ENCODE measurements at places on chromosomes 2 and 18.

DNA sequence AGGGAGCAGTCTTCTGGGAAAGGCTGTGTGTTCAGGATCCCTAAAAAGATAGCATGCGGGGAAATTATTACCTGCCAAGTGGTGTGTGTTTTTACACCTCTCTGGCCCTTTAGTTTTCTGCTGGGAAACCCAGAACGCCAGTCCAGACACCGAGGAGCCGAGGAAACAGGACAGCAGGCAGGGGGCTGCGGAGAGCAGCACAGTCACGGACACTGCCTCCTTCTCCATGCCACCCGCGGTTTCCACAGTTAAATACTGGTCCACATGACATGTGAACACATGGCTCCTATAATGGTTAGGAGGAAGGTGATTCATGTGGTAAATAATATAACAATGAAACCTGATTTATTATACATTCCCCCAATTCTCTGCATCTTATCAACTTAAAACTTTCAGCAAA, 20.4 kb downstream of the CNOT11 start:
- no peak for DNase-seq

DNA sequence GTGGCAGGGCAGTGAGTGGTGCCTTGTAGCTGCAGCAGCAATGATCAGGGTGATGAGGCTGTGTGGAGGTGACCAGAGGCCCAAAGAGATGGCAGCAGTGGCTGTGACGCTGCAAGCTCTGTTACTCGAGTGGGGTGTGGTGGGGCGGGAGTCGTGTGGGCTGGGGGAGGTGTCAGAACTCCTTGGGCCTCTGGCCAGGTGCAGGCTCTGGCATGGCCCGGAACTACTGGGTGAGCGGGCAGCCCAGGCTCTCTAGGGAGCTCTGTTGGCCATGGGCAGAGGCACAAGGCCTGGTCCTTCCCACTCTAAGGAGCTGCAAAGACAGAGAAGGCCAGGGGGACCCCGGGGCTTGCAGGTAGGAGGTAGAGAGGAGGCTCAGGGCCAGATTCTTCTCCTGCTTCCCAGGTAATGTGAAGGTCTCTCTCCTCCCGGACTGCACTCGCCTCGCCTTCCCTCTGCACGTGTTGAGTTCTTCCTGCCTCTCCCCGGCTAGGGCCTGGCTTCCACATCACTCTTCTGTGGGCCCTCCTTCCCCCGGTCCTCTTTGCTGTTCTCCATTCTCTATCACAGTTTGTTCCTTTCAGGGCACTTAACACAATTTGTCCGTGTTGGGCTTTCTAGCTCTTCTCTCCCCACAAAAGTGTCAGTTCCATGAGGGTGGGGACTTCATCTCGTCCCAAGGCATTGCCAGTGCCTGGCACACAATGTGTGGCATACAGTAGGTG, 114.8 kb downstream of the MCFD2 start:
- DNase-seq: no peak

- no peak for DNase-seq
Observed at GRCh38 chr2:166449439-166449838, 44.6 kb downstream of the SCN7A start.

DNA sequence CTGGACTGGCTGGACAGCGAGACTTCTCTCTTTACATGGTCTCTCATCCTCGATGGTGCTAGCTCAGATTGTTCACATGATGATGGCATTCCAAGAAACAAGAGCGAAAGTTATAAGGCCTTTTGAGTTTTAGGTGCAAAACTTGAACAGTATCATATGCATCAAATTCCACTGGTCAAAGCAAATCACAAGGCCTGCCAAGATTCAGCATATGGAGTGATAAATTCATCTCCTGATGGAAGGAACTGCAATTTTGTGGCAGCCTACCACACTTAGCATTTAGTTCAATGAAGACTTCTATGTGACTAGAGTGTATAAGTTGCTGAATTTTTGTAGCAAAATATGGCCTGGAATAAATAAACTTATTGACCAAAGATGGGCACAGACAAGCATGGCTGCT, 194.0 kb upstream of the EPC2 start:
- no peak for DNase-seq

- no peak for DNase-seq
Observed at GRCh38 chr2:127759931-127760330, 51.0 kb downstream of the WDR33 start.

GRCh38 chr2:240481720-240482119, 46.3 kb downstream of the GPC1 start:
- no peak for DNase-seq

DNA sequence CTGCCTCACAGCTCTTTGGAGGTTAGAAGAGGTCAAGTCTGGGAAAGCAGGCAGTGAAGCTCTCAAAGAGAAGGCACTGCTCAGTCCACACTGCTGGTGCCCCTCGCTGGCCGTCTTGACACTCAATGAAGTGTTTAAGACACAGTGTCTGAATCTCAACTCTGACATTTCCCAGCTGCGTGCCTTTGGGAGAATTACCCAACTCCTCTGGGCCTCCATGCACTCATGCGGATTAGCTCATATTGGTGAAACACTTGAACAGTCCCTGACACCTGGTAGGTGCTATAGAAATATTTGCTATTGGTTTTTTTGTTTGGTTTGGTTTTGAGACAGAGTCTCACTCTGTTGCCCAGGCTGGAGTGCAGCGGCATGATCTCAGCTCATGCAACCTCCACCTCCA, 281.0 kb downstream of the SRBD1 start:
- no peak for DNase-seq

GRCh38 chr2:8537562-8538155, 144.2 kb upstream of the ID2 start:
- no peak for DNase-seq

- DNase-seq: no peak
Observed at GRCh38 chr18:44887227-44887631, 206.5 kb downstream of the SETBP1 start.

- DNase-seq: no peak
Observed at GRCh38 chr2:146927080-146927711, 917.6 kb upstream of the ACVR2A start.

Data from NCI-H510A (cell line).